GM23338 (cell line): ENCODE measurements at places on chromosomes 2 and 18. TPM values are rescaled to one million over a fixed set of nuclear protein-coding genes. Genes with fewer than 3 reads are reported as not detected.

FBXO41 gene
- 13.8 and 16.5 TPM in 2 replicates for total RNA-seq

TNFAIP6 gene
- total RNA-seq: 2.9 and 3.2 TPM in 2 replicates

DNA sequence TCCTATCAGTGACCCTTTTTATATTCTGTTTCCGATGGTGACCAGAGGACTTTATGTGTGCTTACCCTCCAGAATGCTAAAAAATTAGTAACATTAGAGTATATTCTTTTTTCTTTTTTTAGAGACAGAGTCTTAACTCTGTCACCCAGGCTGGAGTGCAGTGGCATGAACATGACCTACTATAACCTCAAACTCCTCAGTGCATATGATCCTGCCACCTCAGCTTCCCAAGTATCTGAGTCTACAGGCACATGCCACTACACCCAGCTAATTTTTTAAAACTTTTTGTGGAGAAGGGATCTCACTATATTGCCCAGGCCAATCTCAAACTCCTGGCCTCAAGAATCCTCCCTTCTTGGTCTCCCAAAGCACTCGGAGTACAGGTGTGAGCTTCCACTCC is 74.6 kb downstream of the MALT1 start:
- no peak for DNase-seq
- H3K4me1 ChIP-seq: no peaks in the 10 kb centered on the region
- H3K27ac ChIP-seq: no peak overlapping the region
- H3K4me3 ChIP-seq: no peak overlapping the region

DNA sequence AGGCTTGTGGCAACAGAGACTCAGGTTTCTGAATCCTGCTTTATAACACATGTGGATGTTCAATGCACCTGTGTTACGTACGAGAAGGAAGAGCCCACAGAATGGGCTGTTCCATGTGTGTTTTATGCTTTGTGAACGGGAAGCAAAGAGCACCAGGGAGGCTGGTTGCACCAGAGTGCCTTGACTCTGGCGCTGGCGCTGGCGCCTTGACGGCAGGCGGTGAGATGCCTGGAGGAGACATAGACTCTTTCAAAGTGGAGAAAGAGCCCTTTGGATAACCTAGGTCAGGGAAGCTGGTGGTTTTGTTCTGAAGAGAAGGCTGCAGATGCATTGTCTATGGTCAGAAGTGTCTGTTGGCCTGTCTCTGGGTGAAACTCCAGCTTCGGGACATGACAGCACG is 80.2 kb upstream of the APCDD1 start:
- no peak overlapping the region for H3K27ac ChIP-seq
- H3K4me1 ChIP-seq: peaks cover 7% of the 10 kb centered on the region
- H3K27me3 ChIP-seq: no peaks in the 10 kb centered on the region
- no peak overlapping the region for H3K4me3 ChIP-seq

- H3K27me3 ChIP-seq: peaks cover 72% of the 10 kb centered on the region
- no peak overlapping the region for H3K27ac ChIP-seq
- peak; percentile 67 for DNase-seq
- H3K4me1 ChIP-seq: peaks cover 20% of the 10 kb centered on the region; the same call in 1 of the 2 replicates
Measured at GRCh38 chr2:212535996-212536816, 2.4 kb downstream of the ERBB4 start.
